ENCODE measurements at places on chromosomes 4 and X. TPM values are rescaled to one million over a fixed set of nuclear protein-coding genes. Genes with fewer than 3 reads are reported as not detected.

DNA sequence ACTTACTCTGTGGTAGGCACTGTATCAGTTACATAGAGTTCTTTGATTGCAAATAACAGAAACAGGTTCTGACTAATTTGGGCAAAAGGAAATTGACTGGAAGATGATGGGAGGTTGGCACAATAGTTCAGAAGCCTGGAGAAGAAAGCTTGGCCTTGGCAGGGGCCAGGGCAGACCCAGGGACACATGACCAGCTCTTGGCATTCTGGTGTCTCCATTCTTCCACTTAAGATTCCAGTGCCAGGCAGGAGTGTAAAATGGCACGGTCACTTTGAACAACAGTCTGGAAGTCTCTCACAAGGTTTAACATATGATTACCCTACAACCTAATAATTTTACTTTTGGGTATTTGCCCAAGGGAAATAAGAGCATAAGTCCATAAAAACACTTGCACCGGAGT, 175.9 kb downstream of the BCOR start:
- no peak for DNase-seq

GRCh38 chrX:129741880-129742758, 3.3 kb downstream of the XPNPEP2 start:
- DNase-seq: no peak

DNA sequence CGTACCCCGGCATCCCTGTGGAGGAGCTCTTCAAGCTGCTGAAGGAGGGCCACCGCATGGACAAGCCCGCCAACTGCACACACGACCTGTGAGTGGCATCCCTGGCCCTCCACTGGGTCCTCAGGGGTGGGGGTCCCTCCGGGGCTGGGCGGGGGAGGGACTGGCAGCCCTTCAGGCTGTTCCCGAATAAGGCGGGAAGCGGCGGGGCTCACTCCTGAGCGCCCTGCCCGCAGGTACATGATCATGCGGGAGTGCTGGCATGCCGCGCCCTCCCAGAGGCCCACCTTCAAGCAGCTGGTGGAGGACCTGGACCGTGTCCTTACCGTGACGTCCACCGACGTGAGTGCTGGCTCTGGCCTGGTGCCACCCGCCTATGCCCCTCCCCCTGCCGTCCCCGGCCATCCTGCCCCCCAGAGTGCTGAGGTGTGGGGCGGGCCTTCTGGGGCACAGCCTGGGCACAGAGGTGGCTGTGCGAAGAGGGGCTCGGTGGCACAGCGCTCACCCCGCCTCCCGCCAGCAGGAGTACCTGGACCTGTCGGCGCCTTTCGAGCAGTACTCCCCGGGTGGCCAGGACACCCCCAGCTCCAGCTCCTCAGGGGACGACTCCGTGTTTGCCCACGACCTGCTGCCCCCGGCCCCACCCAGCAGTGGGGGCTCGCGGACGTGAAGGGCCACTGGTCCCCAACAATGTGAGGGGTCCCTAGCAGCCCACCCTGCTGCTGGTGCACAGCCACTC, 13.7 kb downstream of the FGFR3 start:
- no peak for DNase-seq

DNA sequence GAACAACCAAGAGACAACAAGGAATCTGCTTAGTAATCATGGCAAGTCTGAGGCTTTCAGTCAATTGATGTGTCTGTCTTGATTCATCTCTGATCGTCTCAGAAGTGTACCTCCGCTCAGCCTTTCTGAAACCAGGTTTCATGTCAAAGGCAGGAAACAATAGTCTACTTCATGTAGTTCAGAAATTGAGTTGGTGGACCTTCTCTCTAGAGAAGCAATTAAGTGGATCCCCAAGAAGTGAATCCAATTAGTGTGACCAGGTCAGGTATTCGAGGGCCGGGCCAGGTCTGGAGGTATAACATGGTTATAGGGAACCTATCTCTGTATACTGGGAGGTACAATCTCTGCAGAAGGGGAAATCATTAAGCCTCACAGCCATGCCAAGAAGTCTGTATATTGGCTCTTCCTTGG, 32.0 kb downstream of the DAPP1 start:
- no peak for DNase-seq

- DNase-seq: no peak
Measured at GRCh38 chr4:40547789-40548132, 81.9 kb downstream of the RBM47 start.

GRCh38 chr4:63580796-63581475, 828.3 kb downstream of the TECRL start:
- DNase-seq: no peak

- DNase-seq: no peak
Measured at GRCh38 chr4:58136604-58137003, 1026.4 kb upstream of the IGFBP7 start.

DNA sequence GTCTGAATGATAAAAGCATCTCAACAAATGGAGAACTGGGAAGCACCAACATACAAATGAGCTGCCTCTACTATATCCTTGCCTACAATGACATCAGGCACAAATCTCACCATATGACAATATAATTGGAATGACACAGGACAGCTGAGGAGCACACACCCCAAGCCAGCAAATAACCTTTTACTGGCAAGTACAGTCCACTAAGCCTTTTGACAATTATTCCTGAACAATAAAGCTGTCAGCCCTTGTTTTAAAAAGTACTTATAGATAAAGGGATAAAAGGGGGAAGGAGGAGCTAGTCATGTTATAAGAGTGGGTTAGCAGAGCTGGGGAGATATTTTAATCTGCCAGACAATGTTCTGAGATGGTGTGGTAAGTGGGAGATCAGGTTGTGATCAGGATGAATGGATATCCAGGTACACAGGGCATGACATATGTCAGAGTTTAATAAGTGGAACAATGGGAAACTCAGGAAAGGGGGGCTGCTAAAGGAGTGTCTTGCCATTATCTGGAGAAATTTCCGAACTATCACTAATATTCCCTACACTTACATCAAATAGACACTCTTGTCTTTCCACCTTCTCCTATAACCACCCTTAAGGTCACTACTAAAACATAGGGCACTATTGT, 127.6 kb downstream of the GPC3 start:
- no peak for DNase-seq

- DNase-seq: no peak
Measured at GRCh38 chr4:28250646-28251045, 1390.0 kb downstream of the STIM2 start.

GRCh38 chrX:31421441-31421840, 349.6 kb upstream of the FTHL17 start:
- no peak for DNase-seq

DNA sequence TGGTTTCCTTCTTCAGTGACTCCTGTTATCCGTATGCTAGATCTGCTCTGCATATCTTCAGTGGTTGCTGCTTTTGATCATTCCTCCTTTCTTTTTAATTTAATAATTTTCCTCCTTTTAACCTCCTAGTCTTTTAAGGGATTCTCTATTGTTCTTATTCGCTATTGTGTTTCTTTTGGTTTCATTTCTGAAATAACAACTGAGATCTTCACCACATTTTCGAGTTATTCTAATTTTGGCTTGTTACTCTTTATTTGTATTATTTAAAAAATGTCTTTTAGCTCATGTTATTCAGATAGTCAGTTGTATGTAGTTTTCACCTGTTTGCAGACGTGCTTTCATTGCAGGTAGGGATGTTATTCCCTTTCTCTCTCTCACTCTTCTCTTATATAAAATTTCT, 24.9 kb downstream of the IGFBP7 start:
- DNase-seq: no peak

ZNF711 gene
- polyA plus RNA-seq: 30.3 TPM

SCD5 gene
- 11.9 TPM for polyA plus RNA-seq

DMP1 gene
- not detected for polyA plus RNA-seq

- DNase-seq: peak; percentile 61
Measured at GRCh38 chr4:2817701-2818350, 24.9 kb downstream of the SH3BP2 start.

AFM gene
- polyA plus RNA-seq: not detected

ADH1A gene
- polyA plus RNA-seq: 0.49 TPM

DNA sequence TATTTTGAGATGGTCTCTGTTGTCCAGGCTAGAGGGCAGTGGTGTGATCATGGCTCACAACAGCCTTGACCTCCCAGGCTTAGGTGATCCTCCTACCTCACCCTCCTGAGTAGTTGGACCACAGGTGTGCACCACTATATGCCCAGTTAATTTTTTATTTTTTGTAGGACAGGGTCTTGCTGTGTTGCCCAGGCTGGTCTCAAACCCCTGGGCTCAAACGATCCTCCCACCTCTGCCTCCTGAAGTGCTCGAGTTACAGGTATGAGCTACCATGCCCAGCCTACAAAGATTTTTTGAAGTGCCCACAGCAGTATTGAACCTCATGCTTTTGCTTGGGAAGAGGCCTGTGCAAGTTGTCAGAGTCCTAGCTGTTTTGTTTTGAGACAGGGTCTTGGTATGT, 31.1 kb downstream of the NSD2 start:
- no peak for DNase-seq
